ENCODE measurements at places on chromosomes 1 and 21. TPM values are rescaled to one million over a fixed set of nuclear protein-coding genes. Genes with fewer than 3 reads are reported as not detected.
A peak's percentile ranks its signal among the peaks of the same experiment; 100 is the strongest.

The ERG gene
- total RNA-seq = 50.8 TPM

The FNBP1L gene
- total RNA-seq = 40.3 TPM

The LENEP gene
- total RNA-seq = 0.40 TPM

The PLA2G5 gene
- under 0.01 TPM for total RNA-seq

The AMY2B gene
- total RNA-seq = 0.65 TPM

The EXTL2 gene
- 11.8 TPM for total RNA-seq

The IFNLR1 gene
- total RNA-seq = under 0.01 TPM

The SMIM1 gene
- 0.87 TPM for total RNA-seq

The CHI3L2 gene
- total RNA-seq = not detected

- DNase-seq = peak; percentile 13
Observed at GRCh38 chr1:90850181-90850897, 133.2 kb upstream of the BARHL2 start.

DNA sequence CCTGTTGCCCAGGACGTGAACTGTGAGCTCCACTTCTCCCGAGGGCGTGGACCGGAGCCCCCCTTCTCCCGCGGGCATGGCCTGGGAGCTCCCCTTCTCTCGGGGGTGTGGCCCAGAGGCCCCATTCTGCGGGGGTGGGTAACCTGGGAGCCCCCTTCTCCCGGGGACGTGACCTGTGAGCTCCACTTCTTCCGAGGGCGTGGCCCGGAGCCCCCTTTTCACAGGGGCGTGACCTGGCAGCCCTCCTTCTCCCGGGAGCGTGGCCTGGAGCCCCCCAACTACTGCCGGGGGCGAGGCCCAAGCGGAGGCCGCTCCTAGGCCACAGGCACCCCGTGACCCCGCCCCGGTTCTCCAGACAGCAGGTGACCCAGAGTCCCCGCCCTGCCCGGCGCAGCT is 320 bp downstream of the C1orf174 start:
- DNase-seq = no peak

DNA sequence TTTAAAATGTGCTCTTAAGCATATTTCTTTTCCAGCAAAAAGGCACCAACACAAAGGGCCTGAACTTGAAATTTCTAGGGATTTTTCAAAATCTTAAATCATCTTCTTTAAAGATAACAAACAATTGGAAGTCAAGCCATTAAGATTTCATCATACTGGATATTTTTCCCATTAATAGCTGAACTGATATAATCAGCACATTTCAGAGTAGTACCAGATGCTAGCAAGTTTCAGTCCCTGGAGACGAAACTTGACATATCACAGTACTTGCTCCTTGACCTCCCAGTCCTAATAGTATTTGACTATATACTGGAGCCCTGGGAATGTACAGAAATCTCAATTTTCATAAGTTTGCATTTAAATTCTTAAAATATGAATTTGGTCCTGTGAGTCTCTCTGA is 10.2 kb upstream of the CDC7 start:
- no peak for DNase-seq

GRCh38 chr1:155043301-155043702 is 7.8 kb upstream of the ADAM15 start:
- no peak for DNase-seq

DNA sequence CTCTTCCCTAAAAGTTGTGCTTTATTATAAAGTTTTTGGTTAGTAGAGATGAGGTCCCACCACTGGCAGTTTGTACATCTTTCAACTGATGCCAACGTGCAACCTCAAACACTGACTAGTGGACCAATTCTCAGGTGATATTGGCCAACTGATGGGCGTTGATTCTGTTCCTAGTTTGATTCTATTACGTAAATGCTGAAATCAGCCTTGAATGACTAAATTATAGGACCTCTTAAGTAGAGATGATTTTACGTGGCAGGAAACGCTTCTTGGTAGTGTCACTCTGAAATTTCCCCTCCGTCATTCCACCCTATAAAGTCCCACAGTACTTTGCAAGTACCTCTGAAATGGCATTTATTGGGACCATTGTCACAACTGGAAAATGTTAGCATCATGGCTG is 8.8 kb upstream of the FNDC7 start:
- DNase-seq = peak; percentile 10

DNA sequence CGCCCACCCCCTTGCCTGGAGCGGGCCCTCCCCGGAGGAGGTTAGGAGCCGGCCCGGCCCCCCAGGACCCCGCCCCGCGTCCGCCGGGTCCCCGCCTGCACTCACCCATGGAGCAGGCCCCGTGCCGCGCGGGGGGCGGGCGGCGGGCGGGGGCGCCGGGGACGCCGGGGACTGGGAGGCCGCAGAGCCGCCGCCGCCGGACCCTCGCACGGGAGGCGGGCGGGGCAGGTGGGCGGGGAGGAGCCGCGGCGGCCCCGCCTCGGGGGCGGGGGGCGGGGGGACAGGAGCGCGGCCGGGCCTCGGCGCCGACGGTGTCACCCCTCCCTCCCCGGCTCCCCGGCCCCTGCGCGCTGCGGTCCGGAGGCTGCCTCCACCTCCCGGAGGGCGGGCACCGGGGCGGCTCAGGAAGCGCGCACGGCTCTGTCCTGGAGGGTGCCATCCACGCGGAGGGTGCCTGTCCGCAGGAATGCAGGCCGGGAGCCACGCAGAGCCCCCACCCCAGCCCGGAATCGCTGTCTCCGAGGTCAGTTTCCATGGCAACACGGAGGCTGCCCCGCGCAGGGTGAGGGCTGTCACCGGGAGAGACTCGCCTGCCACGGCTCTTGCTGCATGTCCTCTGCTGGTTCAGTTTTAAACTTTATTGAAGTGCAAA is 5.9 kb upstream of the PLEKHG5 start:
- peak; percentile 65 for DNase-seq

DNA sequence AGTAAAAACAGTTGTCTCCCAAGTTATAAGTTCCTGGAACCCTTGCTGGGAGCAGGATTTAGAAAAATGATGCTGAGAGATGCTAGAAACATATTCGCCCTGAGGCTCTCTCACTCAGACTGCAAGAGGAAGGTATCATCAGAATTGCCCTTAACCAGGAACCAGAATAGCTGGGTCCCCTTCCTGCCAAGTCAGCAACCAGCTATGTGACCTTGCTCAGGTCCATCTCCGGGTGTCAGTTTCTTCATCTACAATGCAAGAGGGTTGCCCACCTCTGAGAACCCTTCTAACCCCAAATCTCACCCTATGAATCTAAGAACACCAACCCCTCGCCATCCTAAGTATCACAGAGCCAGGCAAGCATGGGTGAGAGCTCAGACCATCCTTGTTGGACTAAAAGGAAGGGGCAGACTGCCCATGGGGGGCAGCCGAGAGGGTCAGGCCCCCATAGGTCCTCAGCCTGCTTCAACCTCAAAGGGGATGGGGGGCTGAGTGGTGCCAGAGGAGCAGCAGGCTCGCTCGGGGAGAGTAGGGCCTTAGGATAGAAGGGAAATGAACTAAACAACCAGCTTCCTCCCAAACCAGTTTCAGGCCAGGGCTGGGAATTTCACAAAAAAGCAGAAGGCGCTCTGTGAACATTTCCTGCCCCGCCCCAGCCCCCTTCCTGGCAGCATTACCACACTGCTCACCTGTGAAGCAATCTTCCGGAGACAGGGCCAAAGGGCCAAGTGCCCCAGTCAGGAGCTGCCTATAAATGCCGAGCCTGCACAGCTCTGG is 390 bp upstream of the S100A9 start:
- DNase-seq = peak; percentile 5

- DNase-seq = peak; percentile 5
Observed at GRCh38 chr1:89986020-89986419, 8.9 kb upstream of the ZNF326 start.

DNA sequence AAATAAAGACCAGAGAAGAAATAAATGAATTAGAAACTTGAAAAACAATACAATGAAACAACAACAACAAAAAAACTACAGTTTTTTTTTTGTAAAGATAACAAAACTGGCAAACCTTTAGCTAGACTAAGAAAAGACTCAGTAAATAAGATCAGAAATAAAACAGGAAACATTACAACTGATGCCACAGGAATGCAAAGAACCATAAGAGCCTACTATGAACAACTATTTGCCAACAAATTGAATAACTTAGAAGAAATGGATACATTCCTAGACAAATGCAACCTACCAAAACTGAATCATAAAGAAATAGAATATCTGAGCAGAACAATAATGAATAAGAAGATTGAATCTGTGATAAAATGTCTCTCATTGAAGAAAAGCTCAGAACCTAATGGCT is 742.0 kb downstream of the ADGRL2 start:
- DNase-seq = no peak

GRCh38 chr1:17078991-17079868 is 25.4 kb upstream of the SDHB start:
- DNase-seq = no peak

DNA sequence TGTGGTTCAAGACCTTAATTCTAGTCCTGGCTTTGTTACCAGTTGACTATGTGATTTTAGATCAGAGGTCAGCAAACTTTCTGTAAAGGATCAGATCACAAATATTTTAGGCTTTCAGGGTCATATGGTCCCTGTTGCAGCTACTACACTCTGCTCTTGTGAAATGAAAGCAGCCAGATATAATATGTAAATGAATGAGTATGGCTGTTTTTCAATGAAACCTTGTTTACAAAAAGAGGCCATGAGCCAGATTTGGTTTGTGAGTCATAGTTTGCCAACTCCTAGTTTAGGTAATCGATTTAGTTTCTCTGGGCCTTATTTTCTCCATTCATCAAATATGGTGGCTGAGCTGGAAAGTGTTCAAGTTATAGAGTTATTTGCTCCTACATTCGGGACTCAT is 346.7 kb downstream of the NUF2 start:
- no peak for DNase-seq

- DNase-seq = no peak
Observed at GRCh38 chr1:118335331-118335732, 150.3 kb upstream of the SPAG17 start.

- no peak for DNase-seq
Observed at GRCh38 chr1:203629016-203629506, 2.4 kb downstream of the ATP2B4 start.

- DNase-seq = peak; percentile 94
Observed at GRCh38 chr1:108831225-108831624, 25.7 kb downstream of the AKNAD1 start.

DNA sequence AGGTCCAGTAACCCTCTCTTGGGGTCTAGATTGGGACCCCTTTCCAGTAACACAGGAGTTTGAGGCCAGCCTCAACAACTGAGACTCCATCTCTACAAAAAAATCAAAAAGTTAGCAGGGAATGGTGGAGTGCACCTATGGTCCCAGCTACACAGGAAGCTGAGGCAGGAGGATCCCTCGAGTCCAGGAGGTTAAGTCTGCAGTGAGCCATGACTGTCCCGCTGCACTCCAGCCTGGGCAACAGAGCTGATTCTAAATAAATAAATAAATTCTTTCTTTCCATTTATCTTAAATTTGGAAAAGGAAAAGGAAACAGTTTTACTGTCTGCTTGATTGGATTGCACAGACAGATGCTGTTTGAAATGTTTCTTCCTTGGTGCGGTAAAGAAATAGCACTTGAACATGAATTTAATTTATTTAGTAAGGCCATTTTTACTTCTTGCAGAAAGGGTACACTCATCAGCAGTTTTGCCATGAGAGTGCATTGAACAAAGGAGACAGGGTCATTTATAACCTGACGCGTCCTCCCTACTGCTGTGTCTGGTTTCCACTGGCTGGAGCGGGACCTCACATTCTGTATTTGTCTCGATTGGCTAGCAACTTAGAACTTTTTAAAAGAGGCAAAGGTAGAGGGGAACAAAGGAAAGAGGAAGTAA is 37.0 kb upstream of the ZNF496 start:
- DNase-seq = no peak

- DNase-seq = peak; percentile 73
Observed at GRCh38 chr21:29164323-29164942, 34.0 kb downstream of the MAP3K7CL start.

GRCh38 chr1:117814856-117815797 is 114.3 kb downstream of the GDAP2 start:
- DNase-seq = no peak

DNA sequence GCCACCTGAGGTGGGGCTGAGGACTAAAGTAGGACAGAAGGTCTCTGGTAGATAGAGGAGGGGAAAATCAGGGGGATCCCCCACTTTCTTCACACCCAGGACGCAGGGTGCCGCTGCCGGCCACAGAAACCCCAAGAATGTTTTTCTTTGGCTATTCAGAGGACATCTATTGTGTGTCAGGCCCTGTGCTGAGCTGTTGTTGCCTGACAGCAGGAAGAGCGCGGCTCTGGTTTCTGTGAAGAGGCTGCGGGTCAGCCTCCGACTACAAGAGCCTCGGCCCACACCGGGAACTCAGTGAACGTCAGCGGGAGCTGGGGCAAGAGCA is 407 bp upstream of the PIGV start:
- DNase-seq = no peak

DNA sequence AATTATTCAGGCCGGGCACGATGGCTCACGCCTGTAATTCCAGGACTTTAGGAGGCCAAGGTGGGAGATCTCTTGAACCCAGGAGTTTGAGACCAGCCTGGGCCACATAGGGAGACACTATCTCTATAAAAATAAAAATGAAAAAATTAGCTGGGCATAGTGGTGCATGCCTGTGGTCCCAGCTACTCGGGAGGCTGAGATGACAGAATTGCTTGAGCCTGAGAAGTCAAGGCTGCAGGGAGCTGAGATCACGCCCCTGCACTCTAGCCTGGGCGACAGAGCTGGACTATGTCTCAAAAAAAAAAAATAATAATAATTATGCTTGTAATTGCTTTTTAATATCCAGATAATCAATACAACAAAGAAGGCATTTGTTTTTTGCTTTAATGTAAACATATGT is 91.3 kb downstream of the RIPK4 start:
- no peak for DNase-seq

- DNase-seq = no peak
Observed at GRCh38 chr1:213444224-213444623, 393.2 kb downstream of the RPS6KC1 start.

DNA sequence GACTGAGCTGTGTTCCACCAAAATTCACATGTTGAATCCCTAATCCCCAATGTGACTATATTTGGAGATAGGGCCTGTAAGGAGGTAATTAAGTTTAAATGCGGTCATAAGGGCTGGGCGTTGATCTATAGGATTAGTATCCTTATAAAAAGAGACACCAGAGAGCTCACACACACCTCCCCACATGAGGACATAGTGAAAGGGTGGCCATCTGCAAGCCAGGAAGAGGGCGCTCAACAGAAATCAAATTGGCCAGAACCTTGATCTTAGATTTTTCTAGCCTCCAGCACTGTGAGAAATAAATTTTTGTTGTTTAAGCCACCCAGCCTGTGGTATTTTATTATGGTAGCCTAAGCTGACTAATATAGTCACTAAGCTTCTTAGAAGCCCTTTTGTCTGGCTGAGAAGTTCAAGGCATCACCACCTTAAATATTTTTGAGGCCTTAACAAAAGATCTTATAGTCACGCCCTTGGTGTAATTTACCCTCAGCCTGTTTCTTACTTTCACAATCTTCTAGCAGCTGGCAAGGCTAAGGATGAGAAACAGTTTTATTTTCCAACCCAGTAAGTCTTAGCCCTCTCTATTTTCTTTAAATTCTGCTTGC is 28.8 kb downstream of the GORAB start:
- no peak for DNase-seq

DNA sequence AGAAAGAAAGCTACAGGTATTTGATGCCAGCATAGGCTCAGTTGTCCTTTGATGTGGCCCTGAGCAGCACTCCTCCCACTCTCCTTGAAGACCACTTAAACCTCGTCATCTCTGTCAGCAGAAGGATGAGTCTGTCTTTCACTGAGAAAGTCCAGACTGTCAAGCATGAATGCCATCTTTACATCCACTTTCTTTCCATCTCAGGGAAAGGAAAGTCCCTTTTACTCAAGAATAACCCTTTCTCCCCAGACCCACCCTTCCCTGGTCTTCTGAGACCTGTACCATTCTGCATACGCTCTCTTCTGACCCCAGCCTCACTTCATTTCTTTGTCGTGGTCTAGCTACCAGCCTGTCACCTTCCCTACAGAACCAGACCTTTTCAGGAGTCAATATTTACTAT is 4.0 kb upstream of the ELAPOR1 start:
- no peak for DNase-seq

Data from lung microvascular endothelial cell (primary cell).